ENCODE measurements at places on chromosomes 2 and 18.

DNA sequence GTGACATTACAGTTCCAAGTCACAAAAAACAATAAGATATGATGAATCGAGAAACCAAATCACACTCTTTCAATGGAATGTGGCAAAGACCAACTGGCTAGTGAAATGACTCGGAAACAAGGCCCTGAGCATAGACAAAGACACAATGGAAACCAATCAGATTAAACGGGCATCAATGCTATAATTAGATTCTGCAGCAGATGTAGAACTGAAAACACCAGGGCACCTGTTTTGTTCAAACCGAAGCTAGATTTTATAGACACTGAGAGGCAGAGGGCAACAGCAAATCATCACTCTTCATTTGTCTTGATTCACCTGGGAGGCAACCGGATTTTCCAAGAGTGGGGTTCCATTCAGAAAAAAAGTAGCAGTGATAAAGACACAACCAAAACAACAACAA, 92.8 kb upstream of the BARD1 start:
- H3K27me3 ChIP-seq: no peaks in the 10 kb centered on the region
- no peaks in the 10 kb centered on the region for H3K36me3 ChIP-seq
- peak overlapping the region; percentile 35 for H3K27ac ChIP-seq
- H3K4me3 ChIP-seq: no peak overlapping the region
- DNase-seq: no peak

- no peak overlapping the region for H3K4me3 ChIP-seq
- DNase-seq: no peak
- peaks cover 7% of the 10 kb centered on the region for H3K4me1 ChIP-seq
- H3K36me3 ChIP-seq: no peaks in the 10 kb centered on the region
- H3K27ac ChIP-seq: no peak overlapping the region
- no peaks in the 10 kb centered on the region for H3K27me3 ChIP-seq
These were observed 409.2 kb upstream of the NRP2 start for GRCh38 chr2:205273148-205273547.

DNA sequence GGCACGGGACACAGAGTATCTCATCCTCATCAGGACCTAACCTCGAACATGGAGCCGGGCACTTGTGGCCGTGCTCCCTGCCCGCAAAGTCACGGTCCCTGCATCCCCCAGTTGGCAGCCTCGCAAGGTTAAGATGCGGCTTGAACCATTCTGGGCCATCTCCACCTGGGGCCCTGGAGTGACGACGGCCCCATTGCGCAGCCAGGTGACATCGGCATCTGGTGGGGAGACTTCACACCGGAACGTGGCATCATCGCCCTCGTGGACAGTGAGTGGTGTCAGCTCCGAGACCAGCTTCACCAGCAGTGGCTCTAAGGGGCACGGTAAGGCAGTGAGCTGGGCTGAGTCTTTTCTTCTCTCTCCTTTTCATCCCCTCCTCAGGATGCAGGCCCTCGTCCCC, 12.6 kb downstream of the TMEM198 start:
- no peak overlapping the region for H3K4me3 ChIP-seq
- no peak overlapping the region for H3K27ac ChIP-seq
- H3K4me1 ChIP-seq: peaks cover 8% of the 10 kb centered on the region

GRCh38 chr2:217538719-217539118, 464.1 kb downstream of the TNS1 start:
- DNase-seq: no peak
- H3K4me1 ChIP-seq: no peaks in the 10 kb centered on the region
- H3K36me3 ChIP-seq: peaks cover 3% of the 10 kb centered on the region
- no peak overlapping the region for H3K27ac ChIP-seq

GRCh38 chr2:211408483-211408891, 852.1 kb downstream of the CPS1 start:
- H3K36me3 ChIP-seq: no peaks in the 10 kb centered on the region
- no peaks in the 10 kb centered on the region for H3K4me1 ChIP-seq

DNA sequence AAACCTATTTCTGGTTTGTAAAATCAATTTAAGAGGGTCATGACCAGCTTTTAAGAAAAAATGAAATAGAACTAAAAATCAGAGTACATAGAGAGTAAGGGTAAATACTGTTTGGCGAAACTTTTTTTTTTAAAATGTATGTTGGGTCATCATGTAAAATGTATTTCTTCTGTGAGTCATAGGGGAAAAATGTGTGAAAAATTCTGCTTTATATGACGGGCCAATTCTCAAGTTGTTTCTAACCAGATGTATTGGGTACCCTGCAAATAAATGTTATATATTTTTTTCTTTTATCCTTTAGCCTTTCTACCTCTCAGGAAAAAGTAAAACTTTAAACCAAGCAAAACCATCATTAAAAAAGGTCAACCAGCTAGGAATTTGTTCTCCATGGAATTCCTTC, 13.9 kb downstream of the AFTPH start:
- H3K36me3 ChIP-seq: no peaks in the 10 kb centered on the region
- H3K27me3 ChIP-seq: no peaks in the 10 kb centered on the region
- H3K4me3 ChIP-seq: no peak overlapping the region
- no peak overlapping the region for H3K27ac ChIP-seq
- H3K4me1 ChIP-seq: peaks cover 4% of the 10 kb centered on the region
- DNase-seq: no peak

DNA sequence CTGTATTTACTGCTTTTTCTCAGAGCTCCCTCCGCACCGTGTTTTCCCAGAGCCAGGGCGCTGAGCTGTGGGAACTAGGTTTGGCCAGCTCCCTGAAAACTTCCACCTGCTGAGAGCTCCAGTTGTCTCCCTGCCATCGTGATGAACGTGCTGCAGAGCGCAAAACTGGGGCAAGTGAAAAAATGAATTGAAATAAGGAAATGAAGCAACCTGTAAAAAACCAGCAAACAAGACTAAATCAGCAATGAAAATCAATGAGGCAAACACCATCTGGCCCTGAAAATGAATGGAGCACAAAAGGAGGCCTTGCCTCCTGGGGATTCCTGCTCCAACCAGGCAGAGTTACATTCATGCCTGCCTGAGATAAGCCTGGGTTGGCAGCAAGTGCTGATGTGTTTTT, 129.9 kb downstream of the MARCHF4 start:
- H3K27me3 ChIP-seq: peaks cover 5% of the 10 kb centered on the region
- H3K4me1 ChIP-seq: peaks cover 44% of the 10 kb centered on the region
- DNase-seq: peak; percentile 41
- peak overlapping the region; percentile 78 for H3K4me3 ChIP-seq
- H3K36me3 ChIP-seq: peaks cover 4% of the 10 kb centered on the region
- H3K27ac ChIP-seq: peak overlapping the region; percentile 99

DNA sequence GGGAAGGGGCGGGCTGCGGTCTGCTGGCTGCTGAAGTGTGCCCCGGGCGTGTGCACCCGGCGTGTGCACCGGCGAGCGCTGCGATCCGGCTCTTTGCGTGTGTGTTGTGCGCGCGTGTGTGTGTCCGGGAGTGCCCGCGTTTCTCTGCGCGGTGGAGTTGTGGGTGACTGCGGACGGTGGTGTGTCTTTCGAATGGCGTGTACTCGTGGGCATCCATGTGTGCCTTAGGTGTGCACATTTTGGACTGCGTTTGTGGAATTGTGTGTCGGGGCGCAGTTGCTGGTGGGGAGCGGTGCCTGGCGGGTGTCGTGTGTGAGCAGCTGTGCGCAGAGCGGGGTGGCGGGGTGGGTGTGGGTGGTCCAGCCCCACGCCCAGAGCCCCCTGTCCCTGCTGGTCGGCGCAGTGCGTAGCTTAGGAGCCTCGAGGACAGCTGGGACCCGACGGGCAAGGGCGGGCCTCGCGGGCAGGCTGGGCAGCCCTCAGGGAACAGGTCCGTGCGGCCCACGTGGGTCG, 533 bp downstream of the HPCAL1 start:
- H3K36me3 ChIP-seq: peaks cover 9% of the 10 kb centered on the region
- H3K27ac ChIP-seq: peak overlapping the region; percentile 62
- DNase-seq: peak; percentile 37
- H3K4me1 ChIP-seq: peaks cover 2% of the 10 kb centered on the region

- no peak for DNase-seq
- peaks cover 3% of the 10 kb centered on the region for H3K27me3 ChIP-seq
- no peak overlapping the region for H3K27ac ChIP-seq
- no peaks in the 10 kb centered on the region for H3K36me3 ChIP-seq
These were observed 2.2 kb upstream of the IL1RN start for GRCh38 chr2:113124984-113125855.

DNA sequence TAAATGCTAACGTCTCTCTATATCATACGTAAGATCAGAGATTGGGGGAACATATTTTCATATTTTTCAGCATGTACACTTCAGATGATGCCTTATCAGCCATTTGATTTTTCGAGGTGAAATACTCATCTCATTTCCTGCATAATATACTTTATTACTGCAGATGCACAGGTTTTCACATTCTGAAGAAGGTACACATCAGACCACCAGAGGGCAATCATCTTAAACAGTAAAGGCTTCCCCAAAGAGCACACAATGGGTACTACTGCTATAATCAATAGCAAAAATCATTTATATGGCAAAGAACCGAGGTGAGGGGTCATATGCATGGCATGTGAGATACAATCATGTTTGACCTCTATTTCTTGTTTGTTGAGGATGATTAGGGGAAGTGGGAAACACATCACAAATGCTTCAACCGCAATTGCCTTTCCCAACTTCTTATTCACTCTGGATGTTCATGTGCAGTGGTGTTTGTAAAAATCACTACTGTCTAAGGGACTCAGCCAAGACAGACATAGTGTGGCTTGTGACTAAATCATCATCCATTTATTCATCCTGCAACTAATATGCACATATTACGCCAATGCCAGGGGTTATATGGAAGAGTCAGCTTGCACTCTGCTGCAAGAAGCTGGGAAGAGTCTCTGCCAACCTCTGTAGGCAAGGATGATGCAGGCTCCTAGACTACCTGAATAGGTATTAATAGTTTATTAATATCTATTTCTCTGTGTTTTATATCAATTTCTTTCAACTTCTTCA, 118.7 kb downstream of the EPB41L3 start:
- no peaks in the 10 kb centered on the region for H3K4me1 ChIP-seq
- no peaks in the 10 kb centered on the region for H3K36me3 ChIP-seq
- peaks cover 2% of the 10 kb centered on the region for H3K27me3 ChIP-seq
- DNase-seq: no peak

GRCh38 chr2:232920055-232920454, 50.0 kb downstream of the SNORC start:
- peaks cover 5% of the 10 kb centered on the region for H3K4me1 ChIP-seq
- no peak overlapping the region for H3K4me3 ChIP-seq
- no peak for DNase-seq
- H3K36me3 ChIP-seq: peaks cover 5% of the 10 kb centered on the region
- H3K27me3 ChIP-seq: peaks cover 2% of the 10 kb centered on the region

GRCh38 chr18:4641771-4642368, 186.8 kb upstream of the DLGAP1 start:
- no peak for DNase-seq
- H3K27me3 ChIP-seq: no peaks in the 10 kb centered on the region
- peaks cover 26% of the 10 kb centered on the region for H3K4me1 ChIP-seq
- no peak overlapping the region for H3K27ac ChIP-seq
- no peaks in the 10 kb centered on the region for H3K36me3 ChIP-seq

DNA sequence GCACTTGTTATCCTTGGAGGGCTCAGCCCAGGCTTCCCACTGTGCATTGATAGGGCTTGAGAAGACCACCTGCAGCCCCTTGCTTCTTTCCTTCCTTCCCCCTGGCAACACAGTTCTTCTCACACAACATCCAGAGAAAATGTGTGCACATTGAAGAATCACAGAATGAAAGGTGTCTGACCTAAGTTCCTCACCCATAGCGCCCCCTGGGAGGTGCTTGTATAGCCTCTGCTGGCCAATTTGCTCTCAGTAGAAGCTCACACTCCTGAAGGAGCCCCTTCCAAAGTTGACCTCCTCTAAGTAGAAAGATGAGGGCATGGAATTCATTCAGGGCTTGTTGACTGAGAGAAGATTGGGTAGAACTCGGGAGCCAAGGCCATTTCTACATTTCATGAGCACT, 758.4 kb upstream of the KLHL29 start:
- no peak overlapping the region for H3K27ac ChIP-seq
- H3K4me3 ChIP-seq: no peak overlapping the region
- no peaks in the 10 kb centered on the region for H3K27me3 ChIP-seq
- peaks cover 4% of the 10 kb centered on the region for H3K4me1 ChIP-seq
- peak; percentile 23 for DNase-seq

GRCh38 chr18:35458677-35459441, 38.9 kb downstream of the INO80C start:
- DNase-seq: no peak
- H3K27me3 ChIP-seq: peaks cover 6% of the 10 kb centered on the region
- H3K36me3 ChIP-seq: no peaks in the 10 kb centered on the region
- H3K4me3 ChIP-seq: no peak overlapping the region

- no peaks in the 10 kb centered on the region for H3K27me3 ChIP-seq
- H3K36me3 ChIP-seq: no peaks in the 10 kb centered on the region
These were observed 15.5 kb downstream of the DUSP19 start for GRCh38 chr2:183093857-183094657.

- H3K36me3 ChIP-seq: no peaks in the 10 kb centered on the region
- no peaks in the 10 kb centered on the region for H3K4me1 ChIP-seq
- DNase-seq: no peak
- no peak overlapping the region for H3K27ac ChIP-seq
- no peak overlapping the region for H3K4me3 ChIP-seq
These were observed 19.8 kb upstream of the PLEK start for GRCh38 chr2:68345129-68345875.

DNA sequence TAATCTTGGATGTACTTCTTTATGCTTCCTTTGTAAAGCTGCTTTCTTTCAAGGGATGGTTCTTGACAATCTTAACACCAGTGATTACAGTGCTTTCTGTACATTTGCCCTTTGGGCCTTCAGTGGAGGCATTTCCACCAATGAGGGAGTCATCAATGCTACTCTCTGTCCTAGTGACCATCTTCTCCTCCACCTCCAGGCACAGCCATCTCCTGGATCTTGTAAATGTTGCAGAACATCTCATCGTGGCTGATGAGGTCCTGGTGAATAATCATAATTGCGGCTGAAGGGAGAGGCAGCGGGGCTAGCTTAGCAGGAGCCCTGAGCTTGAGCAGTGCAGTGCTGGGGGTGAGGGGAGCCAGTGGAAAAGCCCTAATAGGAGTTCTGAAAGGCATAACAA, 32.5 kb downstream of the IDH1 start:
- H3K27ac ChIP-seq: no peak overlapping the region
- no peaks in the 10 kb centered on the region for H3K4me1 ChIP-seq
- peaks cover 18% of the 10 kb centered on the region for H3K36me3 ChIP-seq
- no peak overlapping the region for H3K4me3 ChIP-seq
- DNase-seq: no peak

GRCh38 chr2:196074631-196075030, 6.0 kb upstream of the DNAH7 start:
- H3K27ac ChIP-seq: no peak overlapping the region
- no peak overlapping the region for H3K4me3 ChIP-seq
- no peak for DNase-seq
- no peaks in the 10 kb centered on the region for H3K4me1 ChIP-seq
- H3K36me3 ChIP-seq: no peaks in the 10 kb centered on the region

DNA sequence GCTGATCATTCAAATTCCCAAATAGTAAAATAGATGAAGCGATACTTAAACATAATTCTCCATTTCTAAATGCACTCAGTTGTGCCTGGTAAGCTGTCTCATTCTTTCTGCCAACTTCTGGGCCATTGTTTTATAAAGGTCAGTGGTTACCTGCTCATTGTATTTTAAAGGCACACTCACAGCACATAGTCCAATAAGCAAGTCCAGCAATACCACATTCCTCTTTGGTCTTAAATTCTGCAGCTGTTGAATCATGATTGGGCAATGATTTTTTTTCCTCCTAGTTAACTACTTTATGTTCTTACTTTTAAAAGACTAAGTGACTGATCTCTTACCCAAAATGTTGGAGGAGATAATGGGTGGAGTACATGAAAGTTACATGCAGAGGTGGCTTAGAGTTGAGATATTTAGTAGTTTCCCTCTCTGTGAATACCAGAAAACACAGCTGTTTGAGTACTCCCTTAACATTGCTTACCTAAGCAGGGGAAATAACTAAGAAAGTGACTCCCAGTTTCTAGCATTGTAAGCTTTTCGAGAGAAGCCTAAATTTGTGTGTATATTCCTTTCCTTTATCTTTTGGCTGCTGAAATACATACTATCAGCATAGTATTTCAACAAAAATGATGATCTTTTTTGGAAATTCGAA, 220.7 kb downstream of the CAMKMT start:
- no peaks in the 10 kb centered on the region for H3K4me1 ChIP-seq
- peaks cover 5% of the 10 kb centered on the region for H3K36me3 ChIP-seq
- no peak for DNase-seq
- no peaks in the 10 kb centered on the region for H3K27me3 ChIP-seq
- no peak overlapping the region for H3K27ac ChIP-seq

Measured in glutamatergic neuron (in vitro differentiated cells).